CD14-positive monocyte (primary cell): ENCODE measurements at places on chromosomes 13 and 19. TPM values are rescaled to one million over a fixed set of nuclear protein-coding genes. Genes with fewer than 3 reads are reported as not detected.

CYP4F2 gene
- not detected for polyA plus RNA-seq

CD22 gene
- polyA plus RNA-seq: 2.0 and 4.8 TPM in 2 replicates

PROSER3 gene
- 1.8 TPM for polyA plus RNA-seq

PSG7 gene
- not detected for polyA plus RNA-seq

MAST3 gene
- polyA plus RNA-seq: 12.4 TPM

SLC7A10 gene
- polyA plus RNA-seq: not detected

ADGRE2 gene
- polyA plus RNA-seq: 13.1 TPM

FXYD7 gene
- not detected for polyA plus RNA-seq

GRCh38 chr13:75461314-75461713 is 20.7 kb downstream of the TBC1D4 start:
- no peak overlapping the region for H3K4me3 ChIP-seq
- no peak for DNase-seq
- no peak overlapping the region for H3K27ac ChIP-seq
- H3K27me3 ChIP-seq: no peaks in the 10 kb centered on the region
- no peaks in the 10 kb centered on the region for H3K4me1 ChIP-seq

DNA sequence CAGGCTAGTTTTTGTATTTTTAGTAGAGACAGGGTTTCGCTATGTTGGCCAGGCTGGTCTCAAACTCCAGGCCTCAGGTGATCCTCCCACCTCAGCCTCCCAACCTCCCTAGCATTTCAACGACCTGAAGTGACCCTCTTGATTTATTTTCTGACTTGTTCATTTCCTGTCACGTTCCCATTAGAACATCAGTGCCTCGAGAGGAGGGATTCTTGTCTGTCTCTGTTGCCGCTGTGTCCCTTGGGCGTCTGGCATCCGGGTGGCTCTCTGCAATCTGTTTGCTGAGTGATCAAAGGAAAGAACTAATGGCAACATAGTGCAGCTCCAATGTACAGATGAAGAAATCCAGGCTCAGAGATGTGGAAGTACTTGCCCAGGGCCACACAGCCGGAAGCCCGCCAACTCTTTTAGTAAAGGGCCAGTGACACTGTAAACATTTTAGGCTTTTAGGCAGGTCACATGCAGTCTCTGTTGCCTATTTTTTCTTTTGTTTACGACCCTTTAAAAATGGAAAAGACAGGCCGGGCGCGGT is 47.5 kb downstream of the NFIC start:
- H3K27ac ChIP-seq: no peak overlapping the region
- peaks cover 21% of the 10 kb centered on the region for H3K36me3 ChIP-seq
- no peak for DNase-seq
- no peaks in the 10 kb centered on the region for H3K4me1 ChIP-seq

DNA sequence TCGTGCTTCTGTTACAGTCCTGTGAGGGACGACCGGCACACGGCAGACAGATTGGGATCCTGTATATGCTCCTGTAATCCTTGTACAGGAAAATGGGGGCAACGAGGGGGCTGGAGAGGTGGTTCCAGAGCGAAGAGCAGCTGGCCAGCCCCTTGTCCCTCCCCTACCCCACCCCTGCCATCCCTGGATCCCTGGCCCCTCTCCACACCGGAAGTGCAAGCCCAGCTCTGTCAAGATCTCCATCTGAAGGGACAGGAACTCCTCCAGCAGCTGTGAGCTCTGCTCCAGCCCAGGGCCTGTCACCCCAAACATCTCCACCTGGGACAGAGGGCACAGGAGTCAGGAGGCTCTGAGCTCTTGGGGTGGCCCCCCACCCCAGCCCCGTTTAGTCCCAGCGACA is 5.5 kb upstream of the CCER2 start:
- H3K27me3 ChIP-seq: no peaks in the 10 kb centered on the region
- DNase-seq: no peak
- no peaks in the 10 kb centered on the region for H3K4me1 ChIP-seq
- no peak overlapping the region for H3K4me3 ChIP-seq
- peaks cover 9% of the 10 kb centered on the region for H3K36me3 ChIP-seq

DNA sequence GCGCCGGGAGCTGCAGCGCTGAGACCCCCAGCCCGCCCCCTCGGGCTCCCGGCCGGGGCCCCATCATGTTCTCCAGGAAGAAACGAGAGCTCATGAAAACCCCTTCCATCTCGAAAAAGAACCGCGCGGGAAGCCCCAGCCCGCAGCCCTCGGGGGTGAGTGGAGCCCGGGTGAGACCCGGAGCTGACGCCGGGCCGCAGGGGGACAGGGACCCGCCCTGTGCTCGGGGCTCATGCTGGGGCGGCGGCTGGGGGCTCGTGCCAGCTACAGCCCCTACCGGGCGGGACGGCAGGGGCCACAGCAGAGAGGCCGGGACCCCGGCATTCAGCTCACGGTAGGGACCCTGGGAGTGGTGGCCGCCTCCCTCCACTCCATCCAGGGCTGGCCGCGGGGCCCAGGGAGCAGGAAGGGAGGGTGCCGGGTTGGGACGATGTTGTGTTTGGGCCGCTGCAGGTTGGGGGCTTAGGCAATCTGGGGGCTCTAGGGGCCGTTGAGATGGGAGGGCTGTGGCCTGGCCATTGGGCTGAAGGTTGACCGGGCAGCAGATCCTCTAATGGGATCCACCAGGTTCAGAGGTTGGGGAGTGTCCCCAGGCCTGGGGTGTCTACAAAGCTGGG is 482 bp downstream of the ARHGAP45 start:
- DNase-seq: peak; percentile 51
- peaks cover 85% of the 10 kb centered on the region for H3K4me1 ChIP-seq
- H3K27me3 ChIP-seq: no peaks in the 10 kb centered on the region

DNA sequence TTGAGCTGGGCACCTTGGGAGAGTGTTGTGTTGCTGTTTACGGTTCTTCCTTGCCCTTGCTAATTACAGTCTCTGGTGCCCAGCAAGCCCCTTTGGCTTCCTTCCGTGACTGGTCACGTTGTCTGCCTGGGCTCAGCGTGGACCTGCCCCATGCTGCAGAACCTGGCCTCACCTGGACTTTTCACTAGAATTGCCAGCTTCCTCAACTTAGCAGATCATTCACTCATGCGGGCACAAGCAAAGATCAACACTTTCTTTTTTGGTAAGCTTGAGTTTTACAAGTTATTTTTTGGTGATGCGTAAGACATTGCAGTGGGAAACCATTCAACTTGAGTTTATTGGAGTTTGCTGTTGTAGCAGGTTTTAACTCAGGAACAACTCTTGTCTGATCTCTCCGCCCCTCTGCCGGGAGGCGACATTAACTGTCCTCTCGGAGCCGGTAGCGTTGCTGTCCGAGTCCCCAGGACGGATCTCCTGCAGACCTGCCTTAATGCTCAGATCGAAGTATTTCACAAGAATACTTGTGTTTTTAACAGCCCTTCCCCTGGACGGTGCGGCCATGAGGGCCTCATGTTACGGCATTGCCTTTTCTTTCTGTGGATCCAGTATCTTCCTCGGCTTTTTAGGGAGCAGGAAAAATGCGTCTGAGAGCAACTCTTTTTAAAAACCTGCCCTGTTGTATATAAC is 15.7 kb upstream of the TEX29 start:
- H3K27me3 ChIP-seq: no peaks in the 10 kb centered on the region
- DNase-seq: no peak
- no peak overlapping the region for H3K27ac ChIP-seq
- peaks cover 62% of the 10 kb centered on the region for H3K36me3 ChIP-seq

DNA sequence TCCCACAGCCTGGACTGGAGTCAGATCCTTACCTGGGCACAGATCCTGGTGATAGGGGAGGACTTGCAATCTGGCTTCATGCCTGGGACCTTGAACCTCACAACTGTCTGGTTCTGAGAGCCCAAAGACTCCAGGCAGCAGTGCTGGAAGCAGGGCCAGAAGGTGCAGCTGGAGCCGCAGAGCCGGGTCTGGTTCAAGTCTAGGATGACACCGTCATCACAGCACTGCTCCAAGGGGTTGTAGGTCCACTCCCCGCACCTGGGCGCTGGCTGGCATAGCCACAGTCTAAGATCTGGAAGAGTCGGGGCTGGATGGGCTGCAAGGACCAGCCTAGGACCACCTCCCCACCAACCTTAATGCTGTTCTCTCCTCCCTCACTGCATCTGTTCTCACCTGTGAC is 677 bp downstream of the IGFL4 start:
- H3K36me3 ChIP-seq: no peaks in the 10 kb centered on the region
- H3K27me3 ChIP-seq: peaks cover 4% of the 10 kb centered on the region
- no peaks in the 10 kb centered on the region for H3K4me1 ChIP-seq
- no peak overlapping the region for H3K27ac ChIP-seq
- H3K4me3 ChIP-seq: no peak overlapping the region
- no peak for DNase-seq

GRCh38 chr13:44770951-44771350 is 194.8 kb upstream of the TSC22D1 start:
- DNase-seq: no peak
- no peak overlapping the region for H3K4me3 ChIP-seq
- no peaks in the 10 kb centered on the region for H3K27me3 ChIP-seq

DNA sequence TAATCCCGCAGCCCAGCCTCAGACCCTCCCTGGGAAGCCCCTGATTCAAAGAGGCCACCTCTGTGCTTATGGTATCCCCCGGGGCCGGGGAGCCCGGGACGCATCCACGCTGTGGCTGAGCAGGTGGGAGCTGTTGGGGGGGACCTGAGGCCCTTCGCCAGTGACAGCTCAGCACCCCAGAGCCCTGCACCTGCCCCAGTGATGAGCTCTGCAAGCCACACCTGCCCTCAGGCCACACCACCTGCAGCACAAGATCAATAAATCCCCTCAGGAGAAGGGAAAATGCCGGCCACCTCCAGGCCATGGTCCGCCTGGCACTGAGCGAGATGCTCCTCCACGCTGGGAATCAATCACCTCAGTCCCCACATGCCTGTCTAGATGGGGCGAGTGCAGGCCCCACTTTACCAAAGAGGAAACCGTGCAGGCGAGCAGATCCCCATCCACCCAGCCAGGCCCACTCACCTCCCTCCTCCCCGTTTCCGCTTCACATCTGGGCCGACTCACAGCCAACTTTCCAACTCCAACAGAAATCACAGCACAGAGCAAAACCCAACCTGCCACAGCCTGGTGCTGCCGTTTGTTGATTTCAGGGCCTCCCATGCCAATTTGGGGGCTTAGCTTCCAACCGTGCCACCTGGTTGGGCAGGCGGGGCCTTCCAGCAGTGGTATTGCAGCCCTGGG is 12.8 kb downstream of the MOB3A start:
- peaks cover 41% of the 10 kb centered on the region for H3K36me3 ChIP-seq
- peak overlapping the region; percentile 84 for H3K4me3 ChIP-seq
- peak overlapping the region; percentile 98 for H3K27ac ChIP-seq
- DNase-seq: peak; percentile 52

- no peak for DNase-seq
- H3K27ac ChIP-seq: no peak overlapping the region
- H3K4me1 ChIP-seq: no peaks in the 10 kb centered on the region
- no peaks in the 10 kb centered on the region for H3K27me3 ChIP-seq
These were observed 1440.9 kb downstream of the UQCRFS1 start for GRCh38 chr19:27772059-27772458.

GRCh38 chr19:37973666-37974065 is 66.7 kb downstream of the SIPA1L3 start:
- no peak overlapping the region for H3K4me3 ChIP-seq
- H3K4me1 ChIP-seq: no peaks in the 10 kb centered on the region
- no peak for DNase-seq
- H3K27ac ChIP-seq: no peak overlapping the region
- no peaks in the 10 kb centered on the region for H3K27me3 ChIP-seq
- H3K36me3 ChIP-seq: peaks cover 7% of the 10 kb centered on the region

- H3K27ac ChIP-seq: no peak overlapping the region
- H3K27me3 ChIP-seq: no peaks in the 10 kb centered on the region
- no peaks in the 10 kb centered on the region for H3K4me1 ChIP-seq
- DNase-seq: no peak
- H3K4me3 ChIP-seq: no peak overlapping the region
These were observed 14.5 kb downstream of the SHISA2 start for GRCh38 chr13:26037302-26037701.

DNA sequence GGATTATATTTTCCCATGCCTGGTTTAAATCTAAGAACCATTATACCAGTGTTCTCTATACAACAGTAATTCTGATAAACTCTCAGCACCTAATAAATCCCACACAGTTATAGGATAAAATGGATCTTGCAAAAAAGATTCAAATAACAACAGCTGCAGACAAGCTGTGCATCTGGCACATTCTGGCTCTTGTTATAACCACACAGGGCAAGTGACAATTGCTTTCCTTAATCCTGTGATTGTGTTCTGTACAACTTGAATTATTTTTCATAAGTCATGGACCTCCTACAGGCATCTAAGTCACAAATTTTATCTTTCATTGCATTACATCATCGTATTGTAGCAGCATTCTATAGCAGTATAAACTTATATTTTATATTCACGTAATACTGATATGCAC is 948.3 kb downstream of the SLITRK1 start:
- no peaks in the 10 kb centered on the region for H3K4me1 ChIP-seq
- H3K27me3 ChIP-seq: no peaks in the 10 kb centered on the region
- no peak for DNase-seq
- no peak overlapping the region for H3K4me3 ChIP-seq

GRCh38 chr19:33580645-33581037 is 41.1 kb upstream of the CHST8 start:
- no peak overlapping the region for H3K27ac ChIP-seq
- no peak overlapping the region for H3K4me3 ChIP-seq
- no peak for DNase-seq
- H3K4me1 ChIP-seq: no peaks in the 10 kb centered on the region

- no peaks in the 10 kb centered on the region for H3K4me1 ChIP-seq
- no peak overlapping the region for H3K4me3 ChIP-seq
- no peaks in the 10 kb centered on the region for H3K27me3 ChIP-seq
- no peak for DNase-seq
- H3K27ac ChIP-seq: no peak overlapping the region
- no peaks in the 10 kb centered on the region for H3K36me3 ChIP-seq
These were observed 575.8 kb upstream of the KLF12 start for GRCh38 chr13:74710006-74710405.

GRCh38 chr13:33911521-33911920 is 93.6 kb downstream of the RFC3 start:
- H3K4me1 ChIP-seq: no peaks in the 10 kb centered on the region
- H3K27ac ChIP-seq: no peak overlapping the region
- H3K36me3 ChIP-seq: no peaks in the 10 kb centered on the region
- no peak for DNase-seq
- no peaks in the 10 kb centered on the region for H3K27me3 ChIP-seq
- no peak overlapping the region for H3K4me3 ChIP-seq

DNA sequence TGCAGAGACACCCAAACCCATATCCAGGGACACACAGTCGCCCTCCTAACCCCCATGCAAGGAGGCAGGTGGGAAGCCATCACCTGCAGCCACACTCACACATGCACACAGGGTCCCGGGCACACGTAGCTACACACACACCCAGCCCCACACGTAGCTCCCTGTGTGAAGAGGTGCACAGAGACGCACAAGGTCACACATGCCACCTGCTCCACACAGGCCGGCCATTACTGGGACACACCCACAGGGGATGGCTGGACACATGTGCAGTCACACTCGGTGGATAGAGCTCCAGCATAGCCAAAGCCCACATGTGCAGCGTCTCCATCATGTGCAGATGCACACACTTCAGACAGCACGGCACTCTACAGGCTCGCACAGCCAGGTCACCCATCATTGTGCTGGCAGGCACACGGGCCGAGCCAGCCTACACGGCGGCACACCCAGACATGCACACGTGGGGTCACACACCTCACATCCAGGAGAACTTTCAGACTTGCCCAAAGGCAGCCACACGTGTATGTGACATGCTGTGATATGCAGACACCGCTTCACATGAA is 1.1 kb downstream of the ZNF835 start:
- H3K27me3 ChIP-seq: no peaks in the 10 kb centered on the region
- no peak overlapping the region for H3K4me3 ChIP-seq
- DNase-seq: no peak
